ENCODE measurements at places on chromosomes 6 and 20.

DNA sequence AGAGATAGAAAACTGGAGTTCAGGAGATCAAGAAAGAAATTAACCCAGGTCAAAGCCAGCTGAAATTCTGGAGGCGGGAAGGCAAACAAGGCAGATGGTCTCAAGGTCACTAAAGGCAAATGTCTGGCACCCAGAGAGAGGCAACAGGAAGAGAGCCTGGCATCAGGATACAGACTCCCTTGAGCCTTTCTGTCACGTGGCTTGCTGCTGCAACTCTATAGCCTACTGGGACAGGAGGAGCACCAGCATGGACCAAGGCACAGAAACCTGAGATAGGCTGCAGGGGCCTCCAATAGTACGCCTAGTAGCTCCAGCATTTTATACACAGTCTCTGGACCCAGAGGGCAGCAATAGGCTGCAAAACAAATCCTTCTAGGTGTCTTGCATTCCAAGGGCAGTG, 75.1 kb downstream of the SEL1L2 start:
- DNase-seq: no peak

GRCh38 chr6:75213112-75213511, 7.3 kb upstream of the COL12A1 start:
- DNase-seq: no peak

DNA sequence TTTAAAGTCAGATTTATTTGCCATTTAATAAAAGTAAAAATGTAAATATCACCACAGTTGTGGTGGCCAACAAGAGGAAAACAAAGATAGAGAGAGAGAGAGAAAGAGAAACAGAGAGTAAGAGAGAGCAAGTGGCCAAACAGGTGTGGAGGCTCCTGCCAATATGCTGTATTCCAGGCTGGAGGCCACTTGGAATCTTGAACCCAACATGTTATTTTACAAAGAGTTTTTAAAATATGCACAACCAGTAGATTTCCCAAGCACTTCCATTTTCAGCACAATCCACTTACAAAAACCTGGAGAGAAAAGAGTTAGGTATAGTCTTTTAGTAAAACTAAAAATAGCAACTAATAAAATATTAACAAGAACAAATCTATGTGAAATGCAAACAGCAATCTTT, 1323.1 kb upstream of the CITED2 start:
- DNase-seq: no peak

- DNase-seq: no peak
These were observed 20.8 kb upstream of the SNRPB2 start for GRCh38 chr20:16709017-16709416.

DNA sequence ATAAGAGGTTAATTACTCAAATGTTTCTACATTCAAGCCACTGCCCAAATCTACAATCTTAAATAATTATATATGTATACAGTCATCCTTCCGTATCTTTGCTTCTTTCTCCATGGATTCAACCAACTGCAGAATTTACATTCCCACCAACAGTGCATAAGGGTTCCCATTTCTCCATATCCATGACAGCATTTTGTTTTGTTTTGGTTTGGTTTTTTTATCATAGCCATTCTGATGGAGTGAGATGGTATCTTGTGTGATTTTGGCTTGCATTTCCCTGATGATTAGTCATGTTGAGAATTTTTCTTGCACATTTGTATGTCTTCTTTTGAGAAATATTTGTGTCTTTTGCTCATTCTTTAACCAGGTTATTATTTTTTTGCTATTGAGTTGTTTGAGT, 198.5 kb downstream of the C6orf118 start:
- no peak for DNase-seq

DNA sequence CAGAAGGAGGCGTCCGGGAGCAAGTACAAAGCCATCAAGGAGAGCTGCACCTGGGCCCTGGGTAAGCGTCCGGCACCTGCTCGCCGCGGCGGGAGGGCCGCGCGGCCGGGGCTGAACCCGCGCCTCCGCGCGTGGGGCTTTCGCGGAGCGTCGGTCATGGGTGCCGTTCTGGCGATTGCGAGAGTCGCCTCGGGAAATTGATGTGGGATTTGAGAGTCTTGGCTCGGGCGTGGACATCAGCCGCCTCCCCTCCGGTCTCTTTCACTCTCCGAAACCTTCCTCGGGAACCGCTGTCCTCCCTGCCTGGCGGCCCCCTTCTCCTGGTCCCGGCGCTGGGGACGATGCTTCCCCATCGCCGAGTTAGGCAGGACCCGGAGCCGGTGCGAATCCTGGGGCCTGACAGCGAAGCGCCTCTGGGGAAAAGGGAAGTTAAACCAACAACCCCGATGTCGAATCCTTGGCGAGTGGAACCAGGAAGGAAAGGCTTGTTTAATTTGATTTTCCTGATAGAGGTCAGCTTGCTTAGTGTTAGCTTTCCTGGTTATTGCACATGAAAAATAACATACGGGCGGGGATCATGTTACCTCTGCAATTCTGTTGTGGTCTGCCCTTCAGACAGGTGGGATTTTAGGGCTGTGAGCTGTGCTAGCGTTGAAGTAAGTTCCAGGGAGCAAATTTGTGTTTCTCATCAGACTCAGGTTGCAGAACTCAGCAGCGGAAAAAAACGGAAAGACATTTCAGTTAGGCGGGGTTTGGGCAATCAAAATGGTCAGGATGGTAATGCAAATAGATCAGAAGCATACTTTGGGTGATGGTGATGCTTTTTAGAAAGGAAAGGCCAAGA, 594 bp downstream of the ARFGEF3 start:
- no peak for DNase-seq

DNA sequence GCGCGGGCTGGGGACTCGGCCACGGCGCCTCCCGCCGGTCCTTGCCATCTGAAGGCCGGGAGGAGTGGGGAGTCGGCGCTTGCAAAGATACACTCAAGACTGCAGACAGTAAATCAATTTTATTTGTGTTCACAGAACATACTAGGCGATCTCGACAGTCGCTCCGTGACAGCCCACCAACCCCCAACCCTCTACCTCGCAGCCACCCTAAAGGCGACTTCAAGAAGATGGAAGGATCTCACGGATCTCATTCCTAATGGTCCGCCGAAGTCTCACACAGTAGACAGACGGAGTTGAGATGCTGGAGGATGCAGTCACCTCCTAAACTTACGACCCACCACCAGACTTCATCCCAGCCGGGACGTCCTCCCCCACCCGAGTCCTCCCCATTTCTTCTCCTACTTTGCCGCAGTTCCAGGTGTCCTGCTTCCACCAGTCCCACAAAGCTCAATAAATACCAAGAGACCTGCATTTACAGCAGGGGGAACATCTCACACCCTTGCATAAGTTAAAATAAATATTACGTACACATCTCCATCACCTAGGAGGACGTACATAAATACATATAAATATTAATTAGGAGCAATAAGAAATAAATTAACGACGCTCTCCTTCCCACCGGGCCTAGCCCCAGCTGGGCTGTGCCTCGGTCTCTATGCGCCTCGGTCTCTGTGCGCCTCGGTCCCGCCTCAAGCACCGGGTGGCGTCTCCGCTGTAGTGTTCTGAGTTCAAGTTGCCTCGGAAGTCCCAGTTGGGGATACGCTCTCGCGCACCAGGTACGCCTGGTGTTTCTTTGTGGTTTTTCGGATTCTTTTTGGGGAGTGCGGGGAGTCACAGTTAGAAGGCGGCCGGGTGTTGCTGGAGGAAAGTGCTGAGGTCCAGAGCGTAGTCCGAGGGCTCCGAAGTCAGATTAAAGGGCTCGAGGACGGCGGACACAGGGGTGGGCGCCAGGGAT, 889 bp upstream of the FLOT1 start:
- no peak for DNase-seq

- peak; percentile 79 for DNase-seq
These were observed 599 bp downstream of the EPM2A start for GRCh38 chr6:145734486-145735355.

DNA sequence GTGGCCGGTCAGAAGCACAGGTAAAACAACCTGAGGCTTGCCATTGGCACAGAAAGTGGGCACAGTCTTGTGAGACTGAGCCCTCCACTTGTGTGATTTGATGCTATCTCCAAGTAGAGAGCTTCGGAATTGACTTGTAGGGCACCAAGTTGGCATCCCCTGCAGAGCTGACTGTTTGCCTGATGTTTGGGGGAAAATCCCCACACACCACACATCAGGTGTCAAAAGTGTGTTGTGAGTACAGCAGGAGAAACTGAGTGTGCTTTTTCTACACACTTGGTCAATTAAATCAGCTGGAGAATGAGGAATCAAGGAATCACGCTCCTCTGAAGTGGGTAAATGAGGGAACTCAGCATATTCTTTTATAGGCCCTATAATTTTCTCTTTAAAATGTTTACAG, 989 bp downstream of the SERINC3 start:
- DNase-seq: no peak

DNA sequence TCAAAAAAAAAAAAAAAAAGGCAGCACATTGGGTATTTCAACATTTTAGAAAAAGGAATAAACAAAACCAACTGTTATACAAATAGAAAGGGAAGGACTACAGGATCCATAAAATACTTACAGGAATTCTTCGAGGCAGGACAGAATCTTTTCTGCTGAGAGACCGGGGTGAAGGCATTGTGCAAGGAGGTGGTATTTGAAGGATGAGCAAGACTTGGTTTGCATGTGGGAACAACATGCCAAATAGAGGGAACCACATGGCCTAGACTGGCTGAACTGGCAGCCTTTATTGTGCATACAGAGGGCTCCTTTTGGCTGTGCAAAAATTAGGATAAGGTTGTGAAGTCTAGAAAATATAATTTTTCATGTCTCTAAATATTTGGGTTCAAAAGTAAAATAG, 62.9 kb downstream of the SCAND1 start:
- no peak for DNase-seq

GRCh38 chr6:89386917-89387491, 25.1 kb downstream of the RRAGD start:
- DNase-seq: no peak

- peak; percentile 14 for DNase-seq
These were observed 20.9 kb upstream of the EPM2A start for GRCh38 chr6:145756170-145756662.

DNA sequence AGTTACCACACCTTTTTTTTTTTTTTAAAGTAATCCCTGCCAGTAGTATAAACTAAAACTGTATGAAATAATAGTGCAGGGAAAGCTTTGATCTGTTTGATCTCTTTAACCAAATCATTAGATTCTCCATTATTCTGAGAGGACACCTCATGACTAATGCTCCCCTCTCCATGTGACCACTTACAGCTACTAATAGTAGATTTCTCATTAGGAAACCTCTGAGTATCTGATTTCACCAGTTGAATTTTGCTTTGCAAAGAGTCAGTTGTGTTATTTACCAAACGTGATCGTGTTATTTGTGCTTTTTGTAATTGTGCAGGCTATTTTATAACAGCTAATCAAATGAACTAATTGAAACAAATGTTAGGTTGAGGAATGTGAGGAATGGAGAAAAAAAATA, 12.5 kb downstream of the CASP8AP2 start:
- DNase-seq: no peak

DNA sequence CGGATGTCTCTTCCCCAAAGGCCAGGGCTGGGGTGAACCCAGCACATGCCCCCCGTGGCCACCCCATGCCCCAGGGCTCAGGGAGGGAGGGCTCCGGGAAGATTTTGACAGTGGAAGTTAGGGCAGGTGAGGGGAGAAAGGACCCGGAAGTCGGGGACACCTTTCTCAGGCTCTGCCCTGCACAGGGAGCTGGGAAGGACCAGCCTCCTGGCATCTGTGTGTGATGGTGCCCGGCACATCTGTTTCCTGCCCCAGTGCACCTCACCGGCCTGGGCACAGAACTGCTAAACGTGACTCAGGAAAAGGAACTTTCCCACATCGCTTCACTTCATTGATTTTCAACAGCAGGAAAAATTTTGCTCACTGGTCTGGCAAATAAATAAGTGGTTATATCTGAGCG, 141.1 kb upstream of the AFDN start:
- no peak for DNase-seq

- DNase-seq: no peak
These were observed 2.0 kb downstream of the FYN start for GRCh38 chr6:111871207-111871606.

DNA sequence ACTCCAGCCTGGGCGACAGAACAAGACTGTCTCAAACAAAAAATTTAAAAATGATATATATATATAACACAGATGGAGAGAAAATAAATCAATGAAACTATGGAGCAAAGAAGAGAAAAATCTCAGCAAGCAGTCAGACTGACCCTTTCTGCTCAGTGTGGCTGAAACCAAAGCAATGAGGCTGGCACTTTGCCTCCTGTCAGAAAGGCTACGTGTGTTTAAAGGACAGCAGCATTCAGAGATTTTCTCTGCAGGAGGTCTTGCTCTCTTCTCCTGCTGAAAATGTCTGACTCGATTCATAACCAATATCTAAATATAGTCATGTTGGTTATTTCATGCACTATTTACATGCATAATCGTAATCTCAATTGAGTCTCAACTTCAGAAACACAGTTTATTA, 527.0 kb upstream of the JARID2 start:
- DNase-seq: no peak

DNA sequence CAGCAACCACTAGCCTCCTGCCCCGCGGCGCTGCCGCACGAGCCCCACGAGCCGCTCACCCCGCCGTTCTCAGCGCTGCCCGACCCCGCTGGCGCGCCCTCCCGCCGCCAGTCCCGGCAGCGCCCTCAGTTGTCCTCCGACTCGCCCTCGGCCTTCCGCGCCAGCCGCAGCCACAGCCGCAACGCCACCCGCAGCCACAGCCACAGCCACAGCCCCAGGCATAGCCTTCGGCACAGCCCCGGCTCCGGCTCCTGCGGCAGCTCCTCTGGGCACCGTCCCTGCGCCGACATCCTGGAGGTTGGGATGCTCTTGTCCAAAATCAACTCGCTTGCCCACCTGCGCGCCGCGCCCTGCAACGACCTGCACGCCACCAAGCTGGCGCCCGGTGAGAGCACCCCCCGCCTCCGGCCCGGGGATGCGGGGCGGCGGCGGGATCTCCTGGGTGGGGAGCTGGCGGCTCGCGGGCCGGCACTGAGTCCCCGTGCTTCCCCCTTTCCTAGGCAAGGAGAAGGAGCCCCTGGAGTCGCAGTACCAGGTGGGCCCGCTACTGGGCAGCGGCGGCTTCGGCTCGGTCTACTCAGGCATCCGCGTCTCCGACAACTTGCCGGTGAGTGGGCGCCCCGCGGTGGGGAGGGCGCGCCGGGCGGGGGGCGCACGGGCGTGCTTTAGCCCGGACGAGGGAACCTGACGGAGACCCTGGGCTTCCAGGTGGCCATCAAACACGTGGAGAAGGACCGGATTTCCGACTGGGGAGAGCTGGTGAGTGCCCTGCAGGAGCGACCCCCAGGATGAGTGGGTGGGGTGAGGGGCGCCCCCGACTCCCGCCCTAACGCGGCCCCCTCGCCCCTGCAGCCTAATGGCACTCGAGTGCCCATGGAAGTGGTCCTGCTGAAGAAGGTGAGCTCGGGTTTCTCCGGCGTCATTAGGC, 585 bp downstream of the PIM1 start:
- DNase-seq: peak; percentile 35

DNA sequence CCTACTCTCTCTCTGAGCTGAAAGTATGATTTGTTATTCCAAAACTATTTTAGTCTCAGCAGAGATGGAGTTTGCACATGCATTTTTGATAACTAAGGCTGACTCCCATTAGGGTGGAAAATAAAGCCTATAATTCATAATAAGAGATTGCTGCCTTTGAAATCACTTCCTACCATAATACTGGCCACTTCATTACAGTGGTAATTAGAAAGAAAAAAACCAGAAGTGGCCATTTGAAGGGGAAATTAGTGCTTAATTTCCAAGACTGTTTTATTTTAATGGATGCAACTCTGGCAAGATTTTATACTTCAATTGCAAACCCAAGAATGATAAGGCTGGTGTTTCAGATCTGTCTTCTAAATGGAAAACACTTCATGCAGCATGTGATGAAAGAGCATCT, 43.4 kb downstream of the SLC35B3 start:
- DNase-seq: peak; percentile 50

GRCh38 chr20:41136680-41137613, at the start of gene PLCG1:
Gene PLCG1 (plus strand): TSS chr20:41137543. CDS start chr20:41137642, 99 bp downstream.
- DNase-seq: peak; percentile 75

Data from NCI-H1436 (cell line).